ENCODE measurements at places on chromosomes 4 and X.

DNA sequence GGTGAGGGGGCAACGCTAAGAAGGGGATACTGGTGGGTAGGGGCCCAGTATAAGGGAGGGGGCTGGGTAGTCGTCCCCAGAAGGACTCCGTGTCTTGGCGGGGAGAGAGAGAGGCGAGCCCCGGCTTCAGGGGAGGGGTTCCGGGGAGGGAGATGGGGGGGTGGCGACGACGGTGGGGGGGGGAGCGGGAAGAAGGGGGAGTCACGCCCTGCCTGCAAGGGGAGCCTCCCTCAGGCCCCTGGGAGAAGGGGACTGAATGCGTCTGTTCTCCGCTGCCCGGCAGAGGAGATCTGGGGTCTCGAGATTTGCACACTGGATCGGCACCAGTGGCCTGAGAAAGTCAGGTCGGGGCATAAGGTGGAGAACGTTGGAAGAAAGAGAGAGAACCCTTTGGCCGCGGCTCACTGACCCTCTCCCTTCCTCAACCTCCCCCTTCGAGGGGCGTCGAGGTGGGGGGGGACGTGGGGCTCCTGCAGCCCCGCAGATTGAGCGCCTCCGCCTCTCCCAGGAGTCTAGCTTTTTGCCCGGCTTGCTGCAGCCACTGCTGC, 609 bp upstream of the BCORL1 start:
- no peak for DNase-seq

- no peak for DNase-seq
Measured at GRCh38 chr4:38610521-38610920, 53.5 kb upstream of the KLF3 start.

DNA sequence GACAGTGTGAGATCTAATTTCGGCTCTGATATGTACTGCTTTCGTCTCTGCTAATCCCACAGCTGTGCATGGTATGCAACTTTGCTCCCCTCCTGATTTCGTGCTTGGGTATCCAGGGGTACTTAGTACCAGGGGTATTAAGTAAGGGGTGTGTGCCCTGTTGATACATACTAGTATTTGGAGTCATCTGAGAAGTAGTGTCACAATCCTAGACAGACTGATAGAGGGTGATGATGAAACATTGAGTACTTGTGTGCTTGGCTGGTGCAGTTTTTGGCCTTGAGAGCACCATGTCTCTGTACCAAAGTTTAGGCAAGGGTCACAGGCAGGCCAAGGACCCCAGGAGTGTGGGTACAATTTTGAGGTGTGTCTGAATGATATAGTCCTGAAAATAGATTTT, 10.9 kb downstream of the GPAT3 start:
- DNase-seq: no peak

- DNase-seq: peak; percentile 86
Measured at GRCh38 chrX:15202454-15203177, 67.3 kb downstream of the ASB9 start.

- DNase-seq: no peak
Measured at GRCh38 chr4:123443401-123444289, 47.0 kb downstream of the SPRY1 start.

DNA sequence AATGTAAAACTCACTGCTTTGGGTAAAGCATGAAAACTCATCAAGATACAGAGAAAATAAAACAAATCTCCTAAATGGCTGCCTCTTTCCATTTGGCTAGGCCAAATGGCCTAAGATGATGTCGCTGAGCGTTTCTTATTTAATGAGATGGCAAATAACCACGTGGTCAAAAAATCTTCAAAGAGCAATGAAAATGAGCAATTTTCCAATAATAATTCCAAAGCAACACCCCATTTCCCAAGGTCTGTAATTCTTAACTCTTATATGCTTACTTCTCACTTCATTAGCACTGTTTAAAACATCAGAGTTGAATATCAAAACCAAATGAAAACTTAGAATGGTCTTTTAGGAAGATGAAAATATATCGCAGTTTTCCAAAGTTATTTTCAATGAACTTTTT, 222.3 kb upstream of the MID1 start:
- DNase-seq: no peak

GRCh38 chr4:87045234-87045558, 110.4 kb downstream of the AFF1 start:
- no peak for DNase-seq

- DNase-seq: no peak
Measured at GRCh38 chrX:4876268-4876667, 1162.8 kb upstream of the PRKX start.

GRCh38 chrX:46408553-46409407, 136.4 kb downstream of the ZNF674 start:
- DNase-seq: peak; percentile 85

GRCh38 chr4:33054656-33055196, 2334.6 kb downstream of the PCDH7 start:
- DNase-seq: no peak

- DNase-seq: peak; percentile 62
Measured at GRCh38 chr4:181416966-181417365, 826.2 kb upstream of the TENM3 start.

DNA sequence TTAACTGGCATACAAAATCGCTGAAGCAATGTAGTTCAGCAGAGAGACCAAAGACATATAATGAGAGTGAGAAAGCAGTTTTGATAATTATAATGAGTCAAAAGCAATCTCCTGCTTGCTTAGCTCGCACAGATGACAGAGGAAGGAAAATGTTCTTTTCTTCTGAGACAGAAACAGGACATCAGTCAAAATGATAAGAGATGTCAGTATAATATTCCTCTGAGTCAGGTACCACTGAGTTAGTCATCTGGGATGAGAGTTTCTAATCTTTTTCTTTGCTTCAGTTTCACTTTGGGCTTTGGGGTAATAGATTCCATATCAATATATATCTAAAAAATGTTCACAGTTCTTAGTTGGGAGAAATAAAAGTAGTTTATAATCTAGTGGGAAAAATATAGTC, 387.2 kb downstream of the PCDH7 start:
- DNase-seq: peak; percentile 9

GRCh38 chrX:3348191-3348590, 1.7 kb upstream of the MXRA5 start:
- DNase-seq: no peak

Data from astrocyte of the hippocampus (primary cell).